Fibroblast of villous mesenchyme (primary cell): ENCODE measurements at places on chromosomes 11 and 22. TPM values are rescaled to one million over a fixed set of nuclear protein-coding genes. Genes with fewer than 3 reads are reported as not detected.

Gene FGF19
- not detected in 2 replicates for total RNA-seq

- DNase-seq: peak; percentile 27
Observed at GRCh38 chr11:95451682-95452081, 220.7 kb upstream of the SESN3 start.

DNA sequence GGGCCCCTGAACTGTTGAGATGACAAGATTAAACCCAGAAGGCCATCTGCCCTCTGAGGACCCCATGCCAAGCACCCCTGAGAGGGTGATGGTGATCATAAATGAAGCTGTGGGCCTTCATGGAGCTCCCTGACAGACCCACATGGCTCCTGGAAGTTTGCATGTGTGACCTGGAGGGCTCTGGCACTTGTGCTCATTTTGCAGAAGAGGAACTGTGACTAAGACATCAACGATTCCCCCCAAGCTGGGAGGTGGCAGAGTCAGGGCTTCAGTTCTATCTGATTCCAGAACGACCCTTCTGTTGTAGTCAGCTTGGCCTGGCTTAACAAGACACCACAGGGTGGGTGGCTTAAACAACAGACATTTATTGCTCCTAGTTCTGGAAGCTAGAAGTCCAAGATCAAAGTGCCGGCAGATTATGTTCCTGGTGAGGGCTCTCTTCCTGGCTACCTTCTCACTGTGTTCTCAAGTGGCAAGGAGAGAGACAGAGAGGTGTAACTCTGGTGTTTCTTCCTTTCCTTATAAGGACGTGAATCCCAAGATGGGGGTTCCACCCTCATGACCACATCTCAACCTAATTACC is 46.4 kb upstream of the CD82 start:
- DNase-seq: no peak

GRCh38 chr11:30984827-30985226 is 384.7 kb downstream of the DCDC1 start:
- no peak for DNase-seq

- no peak for DNase-seq
Observed at GRCh38 chr22:50048836-50049235, 9.3 kb downstream of the TTLL8 start.
